ENCODE measurements at places on chromosomes 4 and X.

GRCh38 chr4:151415978-151416377 lies 7.0 kb downstream of the FHIP1A start:
- DNase-seq: no peak

DNA sequence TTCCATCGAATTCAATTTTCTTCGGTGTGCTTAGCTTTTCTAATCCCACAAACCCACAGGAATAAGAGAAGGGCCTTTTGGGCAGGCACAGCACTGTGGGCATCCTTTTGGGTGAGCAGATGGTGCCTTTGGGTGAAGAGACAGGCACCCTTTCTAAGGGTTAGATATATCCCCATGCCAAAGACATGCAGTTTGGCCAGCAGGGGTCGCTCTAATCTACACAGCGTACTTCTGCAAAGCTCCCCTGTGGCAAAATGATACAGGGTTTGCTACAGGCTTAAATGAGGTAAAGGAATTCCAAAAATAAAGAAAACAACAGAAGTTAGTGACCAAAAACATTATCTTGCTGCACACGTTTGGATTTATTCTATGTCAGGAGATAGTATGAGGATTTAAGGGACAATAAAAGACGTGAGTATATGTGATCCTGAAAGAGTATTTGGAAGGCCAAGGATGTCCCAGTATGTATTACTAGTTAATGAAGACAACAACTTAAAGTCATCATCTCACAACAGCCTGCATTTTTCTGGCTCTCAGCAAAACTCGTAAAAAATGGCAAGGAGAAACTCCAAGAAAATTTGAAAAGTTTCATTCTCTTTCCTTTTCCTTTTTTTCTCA lies 49.5 kb downstream of the PHEX start:
- DNase-seq: peak; percentile 53

DNA sequence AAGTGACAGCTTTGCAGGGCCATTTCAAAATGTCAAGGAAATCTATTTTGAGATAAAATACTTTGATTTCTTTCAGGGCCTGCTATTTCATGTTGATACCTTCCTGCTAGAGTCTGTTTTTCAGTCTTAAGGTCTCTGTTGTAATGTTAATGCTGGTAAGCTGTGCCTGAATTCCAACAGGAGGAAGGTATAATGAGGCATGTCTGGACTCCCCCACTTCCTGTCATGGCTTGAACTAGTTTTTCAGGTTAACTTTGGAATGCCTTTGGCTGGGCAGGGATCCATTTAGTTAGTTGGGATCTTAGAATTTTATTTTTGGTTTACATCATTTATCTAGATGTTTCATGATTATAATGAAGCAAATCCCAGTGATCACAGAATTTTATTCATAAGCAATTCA lies 279.0 kb downstream of the CFAP47 start:
- no peak for DNase-seq

DNA sequence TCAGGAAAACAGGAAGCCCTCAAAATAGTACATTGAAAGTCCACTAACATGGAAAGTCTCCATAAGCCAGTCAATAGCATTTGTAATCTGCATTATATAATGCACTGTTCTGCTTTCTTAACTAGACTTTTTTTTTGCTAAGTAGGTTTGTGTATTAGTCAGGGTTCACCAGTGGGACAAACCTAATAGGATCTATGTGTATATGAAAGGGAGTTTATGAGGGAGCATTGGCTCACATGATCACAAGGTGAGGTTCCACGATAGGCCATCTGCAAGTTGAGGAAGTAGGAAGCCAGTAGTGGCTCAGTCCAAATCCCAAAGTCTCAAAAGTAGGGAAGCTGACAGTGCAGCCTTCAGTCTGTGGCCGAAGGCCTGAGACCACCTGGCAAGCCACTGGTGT lies 116.0 kb downstream of the MXRA5 start:
- DNase-seq: no peak

DNA sequence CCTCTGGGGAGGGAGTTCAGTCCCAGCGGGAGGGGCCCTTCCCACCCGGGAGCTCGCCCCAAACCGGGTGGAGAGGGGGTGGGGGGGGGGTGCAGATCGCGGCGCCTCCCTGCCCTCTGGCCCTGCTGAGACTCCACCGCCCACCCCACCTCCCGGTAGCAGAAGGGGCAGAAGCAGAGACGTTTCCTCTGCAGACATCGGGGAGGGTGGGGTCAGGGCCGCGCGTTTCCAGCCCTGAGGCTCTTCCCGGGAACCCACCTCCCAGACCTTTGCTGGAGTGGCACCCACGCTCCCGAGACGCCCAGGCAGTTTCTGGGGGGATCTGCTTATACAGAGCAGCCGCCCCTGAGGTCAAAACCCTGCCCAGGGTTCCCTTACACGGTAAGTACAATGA lies 30.2 kb downstream of the CPLX1 start:
- DNase-seq: no peak

GRCh38 chr4:159051245-159052071 lies 51.4 kb upstream of the RAPGEF2 start:
- no peak for DNase-seq

DNA sequence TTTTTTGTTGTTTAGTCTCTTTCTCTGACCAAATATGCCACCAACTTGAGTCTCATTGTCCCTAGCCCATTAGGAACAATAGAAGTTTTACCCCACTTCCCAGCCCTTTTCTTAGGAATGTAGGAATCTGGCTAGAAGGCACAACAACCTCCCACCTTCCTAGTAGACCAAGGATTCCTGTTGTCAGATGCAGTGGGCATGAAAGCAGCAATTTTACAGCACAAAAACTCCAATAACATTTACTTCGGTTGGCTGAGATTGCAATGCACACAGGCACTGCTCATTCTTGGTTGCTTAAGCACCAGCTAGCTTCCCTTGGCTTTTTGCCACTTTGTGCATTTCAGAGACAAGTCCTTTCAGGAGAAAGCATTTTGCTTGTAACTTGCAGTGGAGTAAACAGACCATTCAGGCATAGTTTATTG lies 312.8 kb downstream of the TENM3 start:
- DNase-seq: no peak

- DNase-seq: peak; percentile 73
These were observed 421 bp downstream of the MECP2 start for GRCh38 chrX:154097003-154097588.

GRCh38 chrX:48966796-48967579 lies 4.7 kb downstream of the KCND1 start:
- no peak for DNase-seq

- DNase-seq: no peak
These were observed 26.8 kb upstream of the FMR1 start for GRCh38 chrX:147884958-147885357.

DNA sequence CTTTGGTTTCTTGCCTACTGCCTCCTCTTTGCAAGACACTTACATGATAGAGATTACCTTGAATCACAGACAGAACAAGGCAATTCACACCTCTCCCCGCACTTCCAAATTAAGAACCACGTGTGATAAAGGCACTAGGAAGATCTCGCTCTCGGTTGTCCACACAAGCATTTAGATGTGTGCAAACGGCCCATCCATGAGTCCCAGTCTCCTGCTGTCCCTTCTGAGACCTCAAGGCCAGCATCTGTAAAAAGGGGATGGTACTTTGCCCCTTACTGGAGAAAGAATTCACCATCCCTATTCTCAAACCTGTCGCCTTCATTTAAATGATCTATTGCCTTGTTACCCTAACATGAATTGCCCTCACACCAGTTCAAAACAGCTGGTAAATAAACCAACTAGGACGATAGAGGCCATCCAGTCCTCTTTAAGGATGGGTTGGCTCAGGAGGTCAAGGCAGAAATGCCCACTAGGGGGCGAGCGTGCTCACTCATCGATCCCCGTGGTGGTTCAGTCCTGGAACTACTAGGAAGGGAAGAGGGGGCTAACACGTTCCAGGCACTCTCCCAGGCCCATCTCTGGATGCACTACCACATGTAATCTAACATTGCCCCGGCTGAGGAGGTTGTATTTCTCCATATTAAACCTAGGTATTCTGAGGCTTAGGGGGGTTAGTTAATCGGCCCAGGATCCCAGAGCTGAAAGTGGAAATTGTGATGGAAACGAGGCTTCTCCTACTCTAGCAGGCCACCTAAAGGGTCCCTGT lies 95.8 kb downstream of the DHX15 start:
- peak; percentile 30 for DNase-seq

- DNase-seq: no peak
These were observed 621.6 kb downstream of the PCDH7 start for GRCh38 chr4:31341601-31342359.

- no peak for DNase-seq
These were observed 7.8 kb downstream of the SERTM2 start for GRCh38 chrX:111519215-111519614.

GRCh38 chr4:16779028-16779675 lies 119.3 kb downstream of the LDB2 start:
- DNase-seq: no peak

- no peak for DNase-seq
These were observed 371.3 kb upstream of the INTU start for GRCh38 chr4:127261476-127261875.

DNA sequence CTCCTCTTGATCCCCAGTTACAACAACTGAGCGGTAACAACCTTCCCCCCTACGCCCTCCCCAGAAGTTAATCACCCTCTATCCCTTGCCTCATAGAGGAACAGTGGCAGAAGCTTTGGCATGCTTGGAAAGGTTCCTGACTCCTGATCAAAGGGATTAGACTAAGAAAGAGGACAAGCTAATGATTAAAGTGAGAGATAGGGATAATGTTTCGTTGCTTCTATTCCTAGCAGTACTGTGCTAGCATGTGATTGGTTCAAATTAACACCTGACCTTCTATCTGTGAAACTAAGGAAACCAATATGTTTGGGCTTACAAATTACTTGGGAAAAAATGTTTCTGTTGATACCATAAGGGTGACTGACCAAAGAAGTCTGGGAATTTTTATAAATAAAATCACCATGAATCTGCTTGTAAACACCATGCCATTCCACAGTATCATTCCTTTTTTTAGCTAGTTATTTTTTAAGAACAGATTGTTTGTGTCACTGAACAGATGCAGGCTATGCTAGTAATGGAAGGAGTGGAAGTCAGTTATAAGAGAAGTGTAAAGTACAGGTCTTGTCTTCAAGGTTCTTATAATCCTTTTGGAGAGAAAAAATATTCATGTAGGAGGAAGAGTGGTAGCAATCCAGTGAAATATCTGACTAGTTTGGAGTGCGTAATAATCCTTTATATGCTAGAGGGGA lies 11.3 kb upstream of the ATP1B4 start:
- DNase-seq: no peak

DNA sequence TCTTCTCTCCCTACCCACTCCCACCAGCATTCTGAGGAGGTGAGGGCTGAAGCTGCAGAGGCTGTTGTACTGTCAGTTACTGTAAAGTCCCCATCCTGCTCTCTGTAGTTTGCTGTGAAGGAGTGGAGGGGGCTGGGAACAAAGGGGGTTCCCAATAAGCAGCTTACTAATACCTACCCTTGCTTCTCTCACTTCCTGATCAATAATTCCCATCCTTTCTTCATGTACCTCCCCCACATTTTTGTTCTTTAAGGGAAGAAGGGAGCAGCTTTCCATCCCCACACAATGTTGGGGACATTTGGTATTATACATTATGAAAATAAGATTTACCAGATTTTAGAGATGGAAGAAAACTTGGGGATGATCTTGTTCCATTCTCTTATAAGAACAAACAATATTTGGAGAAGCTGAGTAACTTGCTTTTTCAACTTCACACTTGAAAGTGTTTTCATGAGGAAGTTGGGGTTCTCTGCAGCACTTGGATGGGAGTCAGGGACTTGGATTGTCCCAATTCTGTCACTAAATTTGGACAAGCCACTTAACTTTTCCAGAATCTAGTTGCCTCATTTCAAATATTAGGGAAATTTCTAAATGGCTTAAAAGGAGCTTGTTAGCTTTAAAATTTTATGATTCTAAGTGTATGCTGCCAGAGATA lies 5.4 kb downstream of the TBC1D1 start:
- no peak for DNase-seq

Measured in activated CD4-positive, alpha-beta T cell treated with anti-CD3 and anti-CD28 coated beads for 4 hours (primary cell).